Substantia nigra (tissue), 51 donors: ENCODE measurements at places on chromosomes 3 and 15.
A peak's percentile ranks its signal among the peaks of the same experiment; 100 is the strongest.

DNA sequence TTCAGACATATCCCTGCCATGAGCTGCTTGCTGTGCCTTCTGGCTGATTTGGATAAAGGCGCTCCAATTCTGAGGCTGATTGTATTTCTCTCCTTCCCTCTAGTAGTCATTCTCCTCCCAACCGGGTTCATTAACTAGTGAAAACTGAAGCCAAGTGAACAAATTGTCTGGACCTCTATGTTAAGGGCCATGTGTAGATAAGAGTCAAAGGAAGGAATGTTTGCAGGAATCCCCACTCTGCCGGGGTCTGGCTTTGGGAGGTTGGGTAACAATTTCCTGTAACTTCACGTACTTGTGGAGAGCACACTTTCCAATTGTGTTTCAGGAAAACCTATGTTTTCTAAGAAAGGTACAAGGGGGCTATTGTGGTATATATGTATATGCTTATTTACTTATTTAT lies 38.2 kb upstream of the SUCLG2 start:
- DNase-seq: no peak

GRCh38 chr15:75823860-75824613 lies 19.2 kb upstream of the UBE2Q2 start:
- DNase-seq: no peak

DNA sequence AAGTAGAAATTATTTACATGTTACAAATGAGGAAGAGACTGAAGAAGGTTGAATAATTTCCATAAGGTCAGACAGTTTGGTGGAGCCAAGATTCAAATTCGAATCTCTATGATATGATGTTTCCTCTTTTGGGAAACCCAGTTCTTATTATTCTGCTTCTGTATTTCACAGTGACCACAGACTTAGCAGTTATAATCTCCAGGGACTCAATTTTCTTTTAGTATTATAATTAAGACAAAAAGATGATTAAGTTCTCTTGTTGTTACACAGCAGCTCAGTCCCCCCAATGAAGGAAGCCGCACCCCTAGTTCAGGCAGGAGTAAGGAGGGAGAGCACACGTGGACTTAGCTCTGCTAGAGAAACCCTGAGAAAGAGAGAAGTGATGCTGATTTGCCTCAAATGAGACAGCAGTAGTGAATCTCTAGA lies 130.6 kb downstream of the CCNL1 start:
- no peak for DNase-seq

GRCh38 chr15:89328398-89329254 lies 6.0 kb downstream of the POLG start:
- no peak for DNase-seq

DNA sequence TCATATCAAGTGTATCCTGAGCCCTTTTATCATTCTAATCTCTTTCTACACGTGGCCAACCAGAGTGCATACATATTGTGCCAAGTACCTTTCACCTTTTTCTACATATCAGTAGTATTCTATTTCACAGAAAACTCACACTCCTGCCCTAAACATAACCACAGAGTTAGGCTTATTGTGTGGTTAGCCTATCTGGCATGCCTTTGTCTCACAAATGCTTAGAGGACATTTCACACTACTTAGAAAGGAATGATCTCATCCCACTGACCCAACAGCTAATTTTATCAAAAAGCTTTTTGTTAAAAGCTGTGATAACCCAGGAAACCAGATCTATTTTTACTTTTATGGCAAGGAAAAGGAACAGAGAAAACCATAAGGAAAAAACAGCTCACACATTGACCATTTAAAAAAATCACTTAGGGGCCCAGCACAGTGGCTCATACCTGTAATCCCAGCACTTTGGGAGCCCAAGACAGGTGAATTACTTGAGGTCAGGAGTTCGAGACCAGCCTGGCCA lies 17.8 kb upstream of the MAP4 start:
- DNase-seq: no peak

DNA sequence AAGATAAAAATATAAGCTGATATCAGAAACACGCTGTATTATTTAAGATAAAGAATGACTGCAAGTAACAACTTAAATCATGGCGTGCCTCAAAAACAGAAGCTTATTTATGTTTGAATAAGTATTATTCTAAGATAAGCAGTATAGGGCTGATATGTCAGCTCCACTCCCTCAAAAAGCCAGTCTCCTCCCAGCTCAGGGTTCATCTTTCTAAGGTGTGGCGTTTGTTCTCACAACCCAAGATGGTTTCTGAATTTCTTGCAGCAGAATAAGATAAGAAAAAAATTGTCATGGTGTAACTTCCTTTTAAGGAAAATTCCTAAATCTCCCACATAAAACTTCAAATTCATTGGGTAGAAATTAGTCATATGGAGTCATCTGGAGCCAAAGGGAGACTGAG lies 166.1 kb upstream of the POU1F1 start:
- DNase-seq: no peak

GRCh38 chr3:177196456-177197040 lies 734 bp downstream of the TBL1XR1 start:
- peak; percentile 25 for DNase-seq

GRCh38 chr3:73624017-73624820 lies 522 bp downstream of the PDZRN3 start:
- no peak for DNase-seq

DNA sequence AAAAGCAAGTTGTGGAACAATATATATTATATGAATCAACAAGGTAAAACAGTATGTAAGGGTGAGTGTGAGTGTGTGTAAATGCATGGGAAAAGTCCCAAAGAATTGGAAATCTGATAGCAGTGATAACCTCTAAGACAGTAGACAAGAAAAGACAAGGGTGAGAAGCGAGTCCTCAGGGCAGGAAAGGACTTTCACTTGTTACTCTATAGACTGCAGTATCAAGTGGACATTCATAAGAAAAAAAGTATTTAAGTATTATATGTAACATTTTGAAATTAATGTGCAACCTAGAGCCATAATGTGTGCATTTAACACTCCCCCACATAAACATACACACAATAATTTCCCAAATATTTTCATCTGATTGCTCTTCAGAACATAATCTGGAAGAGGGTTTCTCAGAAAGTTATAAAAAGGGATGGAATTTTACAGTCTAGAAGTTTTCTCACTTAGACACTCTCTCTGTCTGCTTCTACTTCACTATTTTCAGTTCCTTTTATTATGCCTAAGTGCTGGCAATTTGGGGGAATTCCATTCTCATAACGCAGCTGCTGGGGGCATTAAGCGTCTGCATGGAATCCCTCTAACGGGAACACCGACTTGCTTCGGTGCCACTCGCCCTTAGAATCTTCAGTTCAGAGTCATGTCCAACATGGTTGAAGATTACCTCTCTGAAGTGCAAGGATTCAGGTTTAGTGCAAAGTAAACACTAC lies 50.0 kb upstream of the CDIN1 start:
- no peak for DNase-seq

DNA sequence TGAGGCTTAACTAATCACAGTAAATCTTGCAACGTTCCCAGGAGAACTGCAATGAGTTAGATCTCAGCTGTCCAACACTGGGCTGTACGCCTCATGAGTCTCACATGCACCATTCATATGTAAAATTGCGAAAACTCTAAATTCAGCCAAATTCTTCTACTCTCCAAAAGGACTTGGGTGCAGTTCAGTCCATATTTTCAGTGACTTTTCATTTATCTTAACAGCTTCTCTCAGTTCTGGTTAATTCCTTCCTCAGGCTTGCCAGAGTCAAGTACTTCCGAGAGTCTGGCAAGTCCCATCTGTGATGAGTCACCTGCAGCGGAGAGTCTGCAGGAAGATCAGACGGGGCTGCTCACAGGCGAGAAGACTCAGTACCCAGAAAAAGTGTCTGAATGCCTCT lies 11.5 kb downstream of the CCDC80 start:
- no peak for DNase-seq

GRCh38 chr3:4980229-4981203 lies 1.3 kb downstream of the BHLHE40 start:
- DNase-seq: no peak

GRCh38 chr3:49722896-49723295 lies 855 bp downstream of the GMPPB start:
- no peak for DNase-seq

GRCh38 chr3:147813256-147813655 lies 404.1 kb downstream of the ZIC1 start:
- no peak for DNase-seq
